Astrocyte (in vitro differentiated cells and primary cell): ENCODE measurements at places on chromosomes 16 and 17. TPM values are rescaled to one million over a fixed set of nuclear protein-coding genes. Genes with fewer than 3 reads are reported as not detected.
A peak's percentile ranks its signal among the peaks of the same experiment; 100 is the strongest.

The EVPLL gene
- not detected in 2 replicates for total RNA-seq

DNA sequence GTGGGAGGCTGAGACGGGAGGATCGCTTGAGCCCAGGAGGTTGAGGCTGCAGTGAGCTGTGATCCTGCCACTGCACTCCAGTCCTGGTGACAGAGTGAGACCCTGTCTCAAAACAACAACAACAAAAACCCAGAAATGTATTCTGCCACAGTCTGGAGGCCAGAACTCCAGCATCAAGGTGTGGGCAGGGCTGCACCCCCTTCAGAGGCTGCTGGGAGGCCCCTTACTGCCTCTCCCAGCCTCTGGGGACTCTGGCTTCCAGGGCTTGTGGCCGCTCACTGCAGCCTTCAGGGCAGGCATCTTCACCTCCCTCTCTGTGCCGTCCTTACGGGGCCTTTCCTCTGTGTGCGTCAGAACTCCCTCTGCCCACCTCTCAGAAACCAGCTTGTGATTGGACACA is 209.4 kb upstream of the GSE1 start:
- DNase-seq: no peak
- peaks cover 13% of the 10 kb centered on the region for H3K4me1 ChIP-seq
- no peak overlapping the region for H3K4me3 ChIP-seq
- H3K27me3 ChIP-seq: no peaks in the 10 kb centered on the region
- no peak overlapping the region for H3K27ac ChIP-seq

The CTRB1 gene
- not detected in 2 replicates for total RNA-seq

The TBC1D3K gene
- total RNA-seq: not detected in 2 replicates

The ATP1B2 gene
- total RNA-seq: 0.65 and 0.89 TPM in 2 replicates

- DNase-seq: no peak
- H3K36me3 ChIP-seq: no peaks in the 10 kb centered on the region
- no peaks in the 10 kb centered on the region for H3K4me1 ChIP-seq
- peaks cover 21% of the 10 kb centered on the region for H3K27me3 ChIP-seq
- H3K4me3 ChIP-seq: no peak overlapping the region
Measured at GRCh38 chr16:50460538-50461399, 87.4 kb upstream of the NKD1 start.

- H3K36me3 ChIP-seq: no peaks in the 10 kb centered on the region
- no peaks in the 10 kb centered on the region for H3K27me3 ChIP-seq
- H3K27ac ChIP-seq: no peak overlapping the region
- H3K4me3 ChIP-seq: no peak overlapping the region
- peaks cover 6% of the 10 kb centered on the region for H3K4me1 ChIP-seq
Measured at GRCh38 chr17:63984651-63985386, 12.1 kb upstream of the SCN4A start.

DNA sequence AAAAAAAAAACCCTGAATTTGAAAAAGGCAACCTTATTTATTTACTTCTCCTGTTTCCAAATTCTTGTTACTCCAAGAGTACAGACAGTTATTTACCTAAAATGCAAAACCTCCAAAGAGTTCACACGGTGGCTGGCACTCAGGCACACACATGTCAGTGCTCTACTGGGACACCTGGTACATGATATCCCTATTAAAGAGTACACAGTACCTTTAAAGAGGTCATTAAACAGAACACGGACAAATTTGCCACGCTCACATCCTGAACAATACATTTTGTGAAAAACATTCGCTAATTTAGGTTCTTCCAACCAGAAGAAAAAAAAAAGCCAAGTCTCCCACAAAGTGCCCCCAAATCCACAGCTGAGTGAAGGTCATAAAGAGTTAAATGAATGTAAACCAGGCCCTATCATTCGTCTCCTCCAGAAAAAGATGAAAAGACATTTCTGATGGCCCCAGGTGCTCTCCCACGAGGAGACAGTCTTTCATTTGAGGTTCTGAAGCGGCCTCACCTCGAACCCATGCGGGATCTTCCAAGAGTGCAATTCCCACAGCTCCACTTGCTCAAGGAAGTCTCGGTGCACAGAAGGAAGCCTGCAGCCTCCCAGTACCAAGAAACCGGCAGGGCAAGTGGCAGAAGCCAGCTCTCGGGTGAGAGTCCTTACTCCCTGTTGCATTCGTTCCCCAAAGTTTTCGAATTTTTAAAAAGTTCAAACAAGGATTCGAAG is 993 bp downstream of the ERN1 start:
- H3K27ac ChIP-seq: peak overlapping the region; percentile 56
- no peaks in the 10 kb centered on the region for H3K36me3 ChIP-seq
- DNase-seq: no peak
- H3K27me3 ChIP-seq: no peaks in the 10 kb centered on the region

The FOXJ1 gene
- total RNA-seq: 0.31 and 0.48 TPM in 2 replicates

GRCh38 chr17:39092692-39093230 is 58.7 kb downstream of the PLXDC1 start:
- no peak overlapping the region for H3K4me3 ChIP-seq
- no peaks in the 10 kb centered on the region for H3K36me3 ChIP-seq
- H3K27me3 ChIP-seq: peaks cover 7% of the 10 kb centered on the region
- no peak overlapping the region for H3K27ac ChIP-seq
- no peaks in the 10 kb centered on the region for H3K4me1 ChIP-seq

The NPIPA3 gene
- 0.94 and 9.8 TPM in 2 replicates for total RNA-seq

DNA sequence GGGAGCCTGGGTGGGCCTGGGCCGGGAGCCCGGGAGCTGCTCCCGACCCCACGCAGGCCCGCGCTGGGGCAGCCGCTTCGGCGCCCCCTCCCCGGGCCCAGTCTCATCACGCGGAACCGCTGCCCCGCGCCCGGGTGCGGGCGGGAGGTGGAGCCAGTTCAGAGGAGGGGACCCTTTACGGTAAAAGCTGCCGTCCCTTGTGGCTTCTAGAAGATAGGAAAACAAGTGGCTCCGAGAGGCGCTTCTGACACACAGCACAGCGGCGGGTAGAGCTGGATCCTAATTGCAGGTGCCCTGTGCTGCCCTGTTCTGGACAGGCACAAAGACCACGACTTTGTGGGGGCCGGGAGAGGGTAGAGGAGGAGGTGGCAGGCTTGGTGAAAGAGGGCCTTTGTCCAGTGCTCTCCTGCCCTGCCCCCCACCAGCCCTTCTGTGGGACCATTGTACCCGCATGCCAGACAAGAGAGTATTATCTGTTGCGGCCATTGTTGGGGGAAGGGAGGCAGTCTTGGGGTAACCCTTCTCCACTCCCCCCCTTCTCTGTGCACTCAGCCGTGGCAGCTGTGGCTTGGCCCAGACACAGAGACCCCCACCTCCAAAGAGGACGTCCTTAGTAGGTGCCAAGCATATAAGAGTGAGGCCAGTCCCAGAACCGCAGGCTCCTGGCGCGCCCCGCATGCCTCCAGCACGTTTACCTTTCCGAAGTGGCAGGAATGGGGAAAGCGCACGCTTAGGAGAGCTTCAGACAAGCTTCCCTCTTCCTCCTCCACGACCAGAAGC is 736 bp downstream of the CNP start:
- no peaks in the 10 kb centered on the region for H3K27me3 ChIP-seq
- H3K27ac ChIP-seq: peak overlapping the region; percentile 72

GRCh38 chr17:81388612-81389367 is 6.5 kb upstream of the BAHCC1 start:
- DNase-seq: no peak
- peaks cover 39% of the 10 kb centered on the region for H3K4me1 ChIP-seq
- no peaks in the 10 kb centered on the region for H3K27me3 ChIP-seq
- no peak overlapping the region for H3K27ac ChIP-seq

GRCh38 chr17:75773808-75774470 is 8.9 kb upstream of the GALK1 start:
- peaks cover 23% of the 10 kb centered on the region for H3K36me3 ChIP-seq
- H3K27me3 ChIP-seq: no peaks in the 10 kb centered on the region
- no peak for DNase-seq
- H3K4me3 ChIP-seq: no peak overlapping the region
- peaks cover 13% of the 10 kb centered on the region for H3K4me1 ChIP-seq
